ENCODE measurements at places on chromosomes 11 and 22.

- no peak for DNase-seq
These were observed 3.5 kb downstream of the PSMD13 start for GRCh38 chr11:240315-240714.

DNA sequence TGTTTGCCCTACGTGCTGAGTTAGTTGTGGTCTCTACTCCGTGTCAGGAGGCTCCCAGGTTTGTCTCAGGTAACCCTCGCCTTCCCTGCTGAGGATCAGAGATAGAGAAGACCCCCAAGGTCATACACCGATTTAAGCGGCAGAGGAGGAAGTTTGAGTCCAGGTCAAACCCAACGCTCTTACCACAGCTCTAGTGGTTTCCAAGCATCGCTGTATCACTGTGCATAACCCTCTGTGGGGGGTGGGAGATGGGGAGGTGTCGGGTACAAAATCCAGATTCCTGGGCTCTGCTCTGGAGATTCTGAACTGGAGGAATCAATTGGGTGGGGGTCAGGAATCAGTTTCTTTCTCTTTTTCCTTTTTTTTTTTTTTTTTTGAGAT, 627 bp downstream of the DNAJC4 start:
- no peak for DNase-seq

- no peak for DNase-seq
These were observed 118.6 kb downstream of the TIMP3 start for GRCh38 chr22:32920032-32920628.

DNA sequence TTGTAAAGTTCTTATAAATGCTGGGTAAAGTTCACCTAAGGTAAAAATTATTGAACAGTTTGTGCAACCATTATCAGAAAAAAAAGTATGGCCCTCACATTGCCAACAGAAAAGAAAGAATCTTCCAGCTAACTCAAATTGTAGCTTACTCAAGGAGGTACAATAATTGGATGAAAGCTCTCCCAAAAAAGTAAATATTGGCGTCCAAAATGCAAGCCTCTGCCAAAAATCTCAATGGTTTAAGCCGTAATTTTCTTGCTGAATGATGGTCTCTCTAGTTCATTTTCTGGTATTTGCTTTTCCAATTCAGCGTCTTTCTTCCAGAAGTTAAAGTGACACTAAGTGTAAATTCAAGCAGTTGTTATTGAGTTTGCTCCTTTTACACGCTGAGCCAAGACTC, 727.3 kb downstream of the LRRC4C start:
- no peak for DNase-seq
